Activated CD4-positive, CD25-positive, alpha-beta regulatory T cell (primary cell): ENCODE measurements at places on chromosomes 1 and 21.

- DNase-seq, result no peak
Measured at GRCh38 chr1:195376190-195376589, 1232.0 kb downstream of the KCNT2 start.

DNA sequence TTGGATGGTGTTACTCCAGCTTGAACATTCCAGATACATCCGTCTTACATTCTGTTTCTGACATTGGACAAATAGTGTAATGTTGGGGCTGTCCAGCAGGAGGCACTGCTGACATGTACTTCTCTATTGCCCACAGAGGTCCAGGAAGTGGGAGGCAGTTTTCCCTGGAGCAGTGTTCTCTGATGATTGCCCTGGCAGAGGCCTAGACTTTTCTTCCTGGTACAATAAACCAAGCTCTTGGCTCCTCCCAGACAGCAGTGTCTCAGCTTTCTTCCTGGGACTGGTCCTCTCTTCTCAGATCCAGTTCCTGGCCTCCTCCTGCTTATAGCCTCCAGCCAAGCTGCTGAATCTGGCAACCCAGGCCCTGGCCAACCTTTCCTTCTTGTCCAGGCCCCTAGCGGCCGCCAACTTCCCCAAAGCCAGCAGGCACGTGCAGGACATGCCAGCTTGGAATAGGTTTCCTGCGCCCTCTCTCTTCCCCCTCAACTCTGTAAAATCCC lies 14.9 kb upstream of the IFNLR1 start:
- DNase-seq, result peak; percentile 42

DNA sequence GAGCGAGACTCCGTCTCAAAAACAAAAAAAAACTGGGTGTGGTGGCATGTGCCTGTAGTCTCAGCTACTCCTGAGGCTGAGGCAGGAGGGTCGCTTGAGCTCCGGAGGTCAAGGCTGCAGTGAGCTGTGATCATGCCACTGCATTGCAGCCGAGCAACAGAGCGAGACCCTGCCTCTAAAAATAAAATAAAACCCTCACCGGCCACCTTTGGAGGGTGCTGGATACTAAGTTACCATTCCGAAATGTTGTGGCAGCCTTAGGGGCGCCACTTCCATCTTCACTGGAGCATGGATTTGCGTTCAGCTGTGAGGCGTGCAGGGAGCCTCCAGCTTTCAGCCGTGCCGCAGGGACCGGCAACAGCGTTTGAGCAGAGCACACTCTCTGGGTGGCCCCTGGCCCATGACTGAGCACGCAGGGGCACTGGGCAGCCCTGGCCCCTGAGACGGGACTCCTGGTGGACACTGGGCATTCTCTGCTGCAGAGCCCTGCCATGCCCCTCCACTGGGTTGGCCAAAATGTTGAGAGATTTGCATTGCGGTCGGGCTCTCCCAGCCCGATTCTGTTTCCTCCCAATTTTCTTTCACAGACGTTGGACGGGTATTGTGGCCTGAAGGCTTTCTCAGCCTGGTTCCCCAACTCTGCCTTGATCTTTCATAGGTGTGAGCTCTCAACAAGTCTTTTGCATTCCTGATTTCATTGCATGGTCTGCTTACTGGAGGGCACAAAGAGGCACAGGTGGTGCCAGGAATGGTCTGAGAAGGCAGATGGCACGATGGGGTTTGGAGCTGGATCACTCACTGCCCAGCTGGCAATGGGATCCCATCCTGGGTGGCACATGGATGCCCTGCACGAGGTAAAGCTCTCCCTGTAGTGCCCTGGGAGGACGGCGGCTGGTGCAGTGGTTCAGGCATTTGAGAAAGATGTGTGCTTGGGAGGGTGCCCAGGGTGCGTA lies 5.8 kb upstream of the CFAP74 start:
- DNase-seq, result no peak

DNA sequence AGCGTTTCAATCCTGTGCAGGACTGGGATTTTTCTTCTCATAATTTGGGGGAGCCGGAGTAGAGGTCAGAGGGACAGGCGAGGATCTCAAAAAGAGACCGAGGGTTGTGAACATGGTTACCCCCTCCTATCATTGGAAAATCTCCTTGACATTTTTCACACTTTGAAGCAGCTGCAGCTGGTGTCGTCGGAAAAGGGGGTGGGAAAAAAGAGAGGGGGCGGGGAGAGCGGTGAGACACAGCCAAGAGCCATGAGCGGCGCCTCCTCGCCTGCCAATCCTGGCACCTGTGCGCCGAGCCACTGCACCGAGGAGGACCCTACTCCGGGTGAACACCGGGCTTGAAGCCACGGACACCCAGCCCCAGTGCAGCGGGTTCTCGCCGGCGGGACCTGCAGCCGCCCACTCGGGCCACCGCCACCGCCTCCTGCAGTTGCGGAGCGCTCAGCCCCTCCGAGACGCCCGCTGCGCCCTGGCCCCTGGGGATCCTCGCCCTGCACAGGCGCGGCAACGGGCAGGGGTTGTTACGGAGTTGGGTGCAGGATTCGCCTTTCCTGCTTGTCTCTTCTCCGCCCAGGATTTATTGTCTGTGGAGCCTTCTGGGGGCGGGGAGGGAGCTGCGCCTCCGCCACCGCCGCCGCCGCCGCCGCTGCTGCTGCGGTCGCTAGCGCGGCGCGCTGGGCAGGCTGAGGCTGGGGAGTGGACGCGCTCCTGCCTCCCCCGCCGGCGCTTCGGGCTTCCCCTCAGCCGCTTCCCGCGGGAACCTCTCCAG lies at the start of gene LRRC7:
TSS of gene LRRC7 (plus strand) at position 271 of the 769 bp plus-strand sequence. CDS start 718 bp downstream, outside the sequence.
- no peak for DNase-seq

- no peak for DNase-seq
Measured at GRCh38 chr21:46621457-46622182, 13.9 kb upstream of the PRMT2 start.

DNA sequence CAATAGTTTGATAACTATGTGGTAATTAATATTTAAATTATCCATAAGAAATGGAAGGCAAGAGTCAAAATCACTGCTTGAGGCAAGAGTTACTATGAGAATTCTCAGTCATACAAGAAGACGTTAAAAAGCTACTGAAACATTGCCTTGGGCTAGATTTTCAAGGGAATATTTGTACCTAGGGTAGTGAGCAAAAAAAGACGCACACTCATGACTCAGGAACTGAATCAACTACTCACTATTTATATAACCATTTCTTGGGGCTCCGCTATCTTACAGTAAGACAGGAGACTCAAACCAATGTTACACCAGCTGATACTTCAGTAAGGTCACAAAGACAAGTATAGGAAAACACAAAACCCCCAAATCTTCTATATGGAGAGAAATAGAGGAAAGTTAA lies 151.5 kb upstream of the RNPC3 start:
- no peak for DNase-seq

DNA sequence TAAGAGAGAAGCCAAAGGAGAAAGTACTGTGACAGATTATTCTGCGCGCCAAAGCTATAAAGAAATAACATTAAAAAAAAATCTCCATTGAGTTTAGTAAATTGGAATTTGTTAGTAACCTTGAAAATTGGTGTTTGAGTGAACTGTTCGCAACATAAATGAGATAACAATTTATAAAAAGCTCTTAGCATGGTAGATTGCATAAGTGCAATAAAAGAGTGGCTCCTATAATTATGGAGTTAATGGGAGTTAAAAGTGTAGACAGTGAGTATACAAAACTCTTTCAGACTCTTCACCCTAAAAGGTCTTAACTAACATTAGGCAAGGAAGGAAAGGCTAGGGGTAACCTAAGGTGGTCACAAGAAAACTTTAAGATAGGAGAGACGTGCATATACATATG lies 50.6 kb downstream of the RPRD2 start:
- DNase-seq, result no peak

GRCh38 chr1:75614399-75614756 lies 3.5 kb upstream of the SLC44A5 start:
- no peak for DNase-seq

DNA sequence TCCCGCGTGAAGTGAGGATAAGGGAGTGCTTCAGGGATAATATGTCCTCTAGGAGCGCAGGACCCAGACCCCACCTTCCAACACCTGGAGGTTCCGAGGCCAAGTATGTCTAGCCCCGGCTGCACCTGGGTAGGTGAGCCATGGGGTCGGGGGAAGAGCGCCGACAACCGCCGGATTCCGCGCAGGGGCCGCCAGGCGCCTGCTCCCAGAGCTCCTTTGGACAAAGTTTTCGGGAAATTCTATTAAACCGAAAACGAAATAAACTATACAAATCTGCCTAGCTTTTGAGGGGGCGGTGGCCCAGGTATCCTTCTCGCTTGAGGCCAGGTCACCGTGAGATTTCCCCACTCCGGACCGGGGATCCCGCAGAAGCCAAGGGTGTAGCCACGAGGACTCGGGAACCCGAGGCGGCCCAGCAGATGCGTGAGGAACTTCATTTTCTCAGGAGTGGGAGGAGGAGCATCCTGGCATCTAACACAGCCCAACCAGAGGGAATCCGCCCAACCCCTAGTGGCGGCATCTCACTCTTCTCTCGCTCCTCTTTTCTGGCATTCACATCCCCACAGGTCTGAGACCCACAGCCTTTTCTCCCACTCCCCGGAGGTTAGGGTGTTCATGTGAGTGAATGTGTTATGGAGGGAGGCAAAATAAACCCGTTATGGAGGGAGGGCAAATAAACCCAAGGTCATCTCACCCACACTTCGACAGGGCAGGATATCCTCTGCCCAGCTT lies 2.3 kb upstream of the DMRTA2 start:
- DNase-seq, result no peak

GRCh38 chr1:29880556-29880955 lies 644.2 kb downstream of the PTPRU start:
- DNase-seq, result no peak

DNA sequence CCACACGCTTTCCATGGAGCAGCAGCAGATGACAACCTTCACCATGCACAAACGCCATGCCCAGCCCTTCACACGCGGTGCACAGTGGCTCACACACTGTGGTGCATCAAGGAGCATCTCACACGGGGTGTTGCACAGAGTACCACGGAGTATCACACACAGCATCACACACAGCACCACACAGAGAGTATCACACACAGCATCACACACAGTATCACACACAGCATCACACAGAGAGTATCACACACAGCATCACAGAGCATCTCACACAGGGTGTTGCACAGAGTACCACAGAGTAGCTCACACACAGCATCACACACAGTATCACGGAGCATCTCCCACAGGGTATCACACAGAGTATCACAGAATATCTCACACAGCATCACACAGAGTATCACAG lies 122.2 kb upstream of the RAB4A start:
- DNase-seq, result no peak

DNA sequence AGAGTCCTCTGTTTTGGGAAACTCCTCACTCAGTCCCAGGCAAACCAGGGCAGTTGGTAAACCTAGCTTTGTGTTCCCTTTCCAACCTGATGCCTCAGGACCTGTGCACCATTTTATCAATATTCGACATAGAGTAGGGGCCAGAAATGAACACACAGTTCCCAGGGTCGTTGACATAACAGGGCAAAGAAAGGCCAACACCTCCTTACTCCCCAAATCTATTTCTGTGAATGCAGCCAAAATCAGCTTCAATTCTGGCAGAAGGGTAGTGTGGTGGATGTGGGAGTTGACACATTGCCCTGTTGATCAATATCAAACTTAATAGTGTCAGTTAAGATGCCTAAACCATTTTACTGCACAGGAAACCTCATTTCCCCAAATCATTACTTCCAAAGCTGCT lies 104.6 kb upstream of the SPATA6 start:
- DNase-seq, result no peak

- DNase-seq, result no peak
Measured at GRCh38 chr1:183859119-183859518, 54.2 kb downstream of the RGL1 start.

DNA sequence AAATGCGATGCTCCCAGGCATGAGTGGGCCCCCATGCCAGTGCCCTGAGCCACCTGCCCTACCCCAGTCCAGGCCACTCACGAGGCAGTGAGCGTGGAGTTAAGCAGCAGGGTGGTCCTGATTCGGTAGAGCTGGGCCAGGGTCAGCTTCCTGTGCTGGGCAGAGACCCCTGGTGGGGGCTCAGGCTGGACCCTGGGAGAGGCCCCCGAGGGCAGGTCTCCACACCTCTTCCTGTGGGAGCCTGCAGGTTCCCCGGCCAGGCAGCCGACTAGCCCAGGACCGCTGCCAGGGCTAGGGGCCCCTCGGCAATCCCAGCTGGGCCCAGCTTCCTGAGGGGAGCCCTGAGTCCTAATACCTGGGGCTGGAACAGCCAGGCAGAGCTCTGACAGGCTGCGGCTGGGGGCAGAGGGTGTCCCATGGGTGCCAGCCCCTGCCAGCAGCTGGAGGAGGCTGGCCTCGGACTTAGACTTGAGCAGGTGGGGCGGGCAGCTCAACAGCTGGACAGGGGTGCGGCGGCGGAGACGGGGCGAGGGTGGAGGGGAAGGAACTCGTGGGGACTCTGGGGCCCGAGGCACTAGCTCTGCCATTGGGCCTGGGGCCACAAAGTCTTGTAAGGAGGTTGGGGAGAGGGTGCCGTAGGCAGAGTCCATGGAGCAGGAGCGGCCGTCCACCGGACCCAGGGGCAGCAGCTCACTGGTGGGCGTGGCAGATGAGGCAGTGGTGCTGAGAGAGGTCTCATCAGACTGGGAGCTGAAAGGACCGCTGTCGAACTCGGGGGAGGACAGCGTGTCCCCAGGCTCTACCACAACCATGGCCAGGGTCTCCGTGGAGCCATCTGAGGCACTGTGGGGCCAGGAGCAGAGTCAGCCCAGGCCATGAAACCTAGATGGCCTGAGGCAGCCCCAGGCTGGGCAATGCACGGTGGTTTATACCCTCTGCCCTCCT lies 2.0 kb upstream of the TNFRSF25 start:
- no peak for DNase-seq

GRCh38 chr1:185137896-185138545 lies 18.7 kb downstream of the TRMT1L start:
- DNase-seq, result no peak

GRCh38 chr1:66395202-66396061 lies 138.5 kb upstream of the SGIP1 start:
- DNase-seq, result no peak

DNA sequence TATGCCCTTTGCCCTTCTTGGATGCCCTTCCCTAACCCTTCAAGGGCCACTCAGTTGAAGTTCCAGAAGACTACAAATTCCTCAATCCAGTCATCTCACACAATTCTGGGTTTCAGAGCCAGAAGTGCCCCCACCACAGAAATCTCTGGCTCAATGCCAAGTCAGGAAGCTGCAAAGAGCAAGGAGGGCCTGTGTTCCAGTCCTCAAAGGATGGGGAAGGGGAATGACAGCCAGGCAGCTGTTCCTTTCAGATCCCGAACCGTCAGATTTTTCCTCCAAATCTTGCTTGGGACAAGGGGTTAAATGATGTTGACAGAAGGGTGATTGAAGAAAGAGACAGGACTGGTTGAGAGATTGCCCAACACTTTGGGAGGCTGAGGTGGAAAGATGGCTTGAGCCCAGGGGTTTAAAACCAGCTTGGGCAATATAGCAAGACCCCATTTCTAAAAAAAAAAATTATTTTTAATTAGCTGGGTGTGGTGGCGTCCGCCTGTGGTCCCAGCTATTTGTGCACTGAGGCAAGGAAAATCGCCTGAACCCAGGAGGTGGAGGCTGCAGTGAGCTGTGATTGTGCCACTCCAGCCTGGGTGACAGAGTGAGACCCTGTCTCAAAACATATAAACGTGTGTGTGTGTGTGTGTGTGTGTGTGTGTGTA lies 716 bp upstream of the HPDL start:
- no peak for DNase-seq

GRCh38 chr21:32712043-32712442 lies 15.8 kb downstream of the SYNJ1 start:
- no peak for DNase-seq
